ENCODE measurements at places on chromosomes 7 and 10.

DNA sequence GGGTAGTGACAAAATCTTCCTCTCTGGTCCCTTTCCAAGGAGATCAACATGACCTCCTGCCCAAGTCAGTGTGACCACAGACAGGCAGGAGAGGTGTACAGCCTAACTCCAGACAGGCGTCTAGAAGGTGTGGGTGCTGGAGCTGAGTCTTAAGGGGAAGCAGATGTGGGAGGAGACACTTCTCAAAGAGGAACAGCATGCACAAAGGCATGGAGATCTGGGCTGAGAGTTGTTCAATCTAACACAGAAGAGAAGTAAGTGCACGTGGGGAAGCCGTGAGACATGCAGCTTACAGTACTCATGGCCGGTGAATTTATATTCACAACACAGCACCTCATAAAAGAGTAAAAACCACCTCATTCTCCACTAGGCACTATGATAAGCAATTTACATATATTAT is 23.8 kb upstream of the GSDME start:
- no peak for DNase-seq

DNA sequence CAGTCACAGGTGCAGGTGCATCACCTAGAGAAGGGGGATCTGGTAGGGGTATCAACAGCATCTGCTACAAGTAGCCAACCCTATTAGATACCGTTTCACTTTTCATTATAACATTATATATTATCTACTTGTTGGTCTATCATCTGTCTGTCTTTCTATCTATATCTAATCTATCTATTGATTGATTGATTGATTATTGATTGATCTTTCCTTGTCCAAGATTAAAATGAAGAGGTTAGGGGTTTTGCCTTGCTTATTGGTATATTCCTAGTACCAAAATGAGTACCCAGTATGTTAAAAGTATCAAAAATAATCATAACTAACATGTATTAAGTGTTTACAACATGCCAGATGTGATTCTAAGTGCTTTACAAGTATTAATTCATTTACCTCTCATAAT is 121.5 kb downstream of the GPR158 start:
- DNase-seq = no peak

DNA sequence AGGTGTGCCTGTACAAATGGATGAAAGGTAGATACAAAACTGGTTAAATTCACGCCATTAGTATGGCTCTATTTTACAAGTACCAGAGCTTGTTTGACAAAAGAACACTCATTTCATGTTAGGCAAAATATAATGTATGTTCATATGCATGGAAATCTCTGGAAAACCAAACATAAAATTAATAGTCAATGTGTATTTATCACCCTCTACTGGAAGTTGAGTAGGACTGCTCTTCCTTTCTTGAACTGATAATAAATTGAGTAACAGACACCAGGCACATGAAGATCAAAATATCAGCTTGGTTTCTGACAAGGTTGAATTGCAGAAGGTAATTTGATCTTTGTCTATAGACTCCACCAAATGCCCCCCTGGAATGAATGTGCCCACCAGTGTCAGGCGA is 19.8 kb upstream of the AKR1B1 start:
- no peak for DNase-seq

GRCh38 chr10:35752469-35753461 is 110.7 kb upstream of the FZD8 start:
- no peak for DNase-seq

- DNase-seq = no peak
These were observed 17.1 kb downstream of the MBL2 start for GRCh38 chr10:52755297-52756062.

- no peak for DNase-seq
These were observed 93.7 kb downstream of the MYL10 start for GRCh38 chr7:101535351-101535751.

GRCh38 chr10:132708441-132708840 is 77.5 kb downstream of the NKX6-2 start:
- no peak for DNase-seq

- no peak for DNase-seq
These were observed 100.3 kb downstream of the DNAJB9 start for GRCh38 chr7:108669958-108670357.

GRCh38 chr10:7787150-7787856 is 490 bp downstream of the KIN start:
- DNase-seq = no peak

GRCh38 chr7:42222891-42223290 is 14.1 kb downstream of the GLI3 start:
- DNase-seq = no peak

- no peak for DNase-seq
These were observed 684.3 kb upstream of the AUTS2 start for GRCh38 chr7:68914006-68914405.

DNA sequence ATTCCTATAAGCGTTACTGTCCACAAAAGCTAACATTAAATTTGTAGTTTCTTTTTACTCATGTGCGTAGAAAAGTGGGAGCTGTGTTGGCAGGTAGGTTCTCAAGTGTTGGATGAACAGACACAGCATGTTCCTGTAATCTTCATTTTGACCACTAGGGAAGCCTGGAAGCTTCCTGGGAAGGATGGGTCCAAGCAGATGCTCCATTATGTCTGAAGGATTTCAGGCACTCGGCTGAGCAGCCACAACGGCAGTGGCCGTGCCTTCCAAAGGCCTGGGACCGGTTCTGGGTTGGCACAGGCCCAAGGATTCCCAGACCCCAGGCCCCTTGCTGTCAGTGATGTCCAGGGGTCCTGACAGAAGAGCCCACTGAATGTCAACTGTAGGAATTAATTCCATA is 386.3 kb downstream of the TNS3 start:
- no peak for DNase-seq

- DNase-seq = no peak
These were observed 12.4 kb downstream of the CPA5 start for GRCh38 chr7:130356876-130357611.

GRCh38 chr10:109456566-109457301 is 466.6 kb downstream of the XPNPEP1 start:
- peak; percentile 49 for DNase-seq

Data from mesothelial cell of epicardium (in vitro differentiated cells).